ENCODE measurements at places on chromosomes 11 and 22. TPM values are rescaled to one million over a fixed set of nuclear protein-coding genes. Genes with fewer than 3 reads are reported as not detected.

DNA sequence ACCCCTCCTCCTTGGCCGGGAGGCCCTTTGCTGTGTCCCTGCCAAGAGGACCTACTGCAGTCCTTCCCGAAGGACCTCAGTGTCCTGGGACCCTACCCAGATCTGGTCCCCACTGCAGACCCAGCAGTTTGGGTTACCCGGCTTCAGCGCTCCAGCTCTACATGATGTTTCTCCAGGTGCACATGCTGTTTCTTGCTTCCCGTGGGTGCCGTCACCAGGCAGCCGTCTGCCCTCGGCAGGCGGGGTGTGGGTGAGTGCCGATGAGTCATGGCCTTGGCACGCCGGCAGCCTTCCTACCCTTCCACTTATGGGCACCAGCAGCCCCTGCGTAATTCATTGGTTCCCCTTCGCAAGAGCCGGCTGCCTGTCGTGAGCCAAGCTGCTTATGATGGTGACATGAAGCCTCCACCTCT lies 101.8 kb downstream of the BCR start:
- no peak for DNase-seq
- H3K27ac ChIP-seq = no peak overlapping the region
- no peak overlapping the region for H3K4me3 ChIP-seq
- peaks cover 33% of the 10 kb centered on the region for H3K4me1 ChIP-seq
- H3K27me3 ChIP-seq = no peaks in the 10 kb centered on the region

DNA sequence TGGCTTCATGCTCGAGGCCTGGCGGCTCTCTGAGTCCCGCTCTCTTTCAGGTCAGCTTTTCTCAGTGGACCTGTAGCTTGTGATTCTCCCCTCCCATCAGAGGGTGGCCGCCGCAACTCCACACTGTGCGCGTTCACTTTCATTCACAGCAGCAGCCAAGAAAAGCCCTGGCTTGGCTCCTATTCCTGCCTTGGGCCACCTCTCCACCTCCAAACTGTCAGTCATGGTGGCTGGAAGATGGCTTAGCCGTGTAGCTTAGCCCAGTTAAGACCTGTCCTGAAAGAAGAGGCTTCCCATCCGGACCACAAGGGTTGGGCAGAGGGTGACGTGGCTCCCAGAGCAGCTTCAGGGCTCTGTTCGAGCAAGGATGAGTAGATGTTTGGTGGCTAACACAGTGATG lies 125.5 kb downstream of the TBC1D22A start:
- H3K4me1 ChIP-seq = no peaks in the 10 kb centered on the region
- DNase-seq = no peak
- H3K27me3 ChIP-seq = no peaks in the 10 kb centered on the region
- H3K4me3 ChIP-seq = no peak overlapping the region

DKK3 gene
- not detected for total RNA-seq

KCNJ1 gene
- total RNA-seq = not detected

BAIAP2L2 gene
- total RNA-seq = 1.6 TPM

DNA sequence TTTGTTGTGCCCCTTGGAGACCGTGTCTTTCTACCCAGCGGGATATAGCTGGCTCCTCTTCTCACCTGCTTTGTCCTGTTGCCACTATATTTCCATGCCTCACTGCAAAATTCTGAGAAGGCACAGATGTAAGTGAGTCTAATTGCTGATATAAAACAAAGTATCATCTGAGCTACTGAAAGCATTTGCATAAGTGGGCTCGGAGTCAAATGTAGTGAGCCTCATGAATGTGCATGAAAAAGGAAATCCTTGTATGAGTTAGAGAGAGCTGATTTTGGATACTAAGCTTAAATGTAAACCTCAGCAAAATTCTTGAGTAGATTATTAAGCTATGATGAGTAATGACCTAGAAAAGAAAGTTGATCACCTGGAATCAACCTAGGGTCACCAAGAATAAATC lies 13.9 kb downstream of the OVCH2 start:
- no peaks in the 10 kb centered on the region for H3K36me3 ChIP-seq
- no peak overlapping the region for H3K27ac ChIP-seq
- peaks cover 8% of the 10 kb centered on the region for H3K4me1 ChIP-seq
- no peak for DNase-seq
- H3K4me3 ChIP-seq = no peak overlapping the region
